ENCODE measurements at places on chromosomes 3 and 15.

DNA sequence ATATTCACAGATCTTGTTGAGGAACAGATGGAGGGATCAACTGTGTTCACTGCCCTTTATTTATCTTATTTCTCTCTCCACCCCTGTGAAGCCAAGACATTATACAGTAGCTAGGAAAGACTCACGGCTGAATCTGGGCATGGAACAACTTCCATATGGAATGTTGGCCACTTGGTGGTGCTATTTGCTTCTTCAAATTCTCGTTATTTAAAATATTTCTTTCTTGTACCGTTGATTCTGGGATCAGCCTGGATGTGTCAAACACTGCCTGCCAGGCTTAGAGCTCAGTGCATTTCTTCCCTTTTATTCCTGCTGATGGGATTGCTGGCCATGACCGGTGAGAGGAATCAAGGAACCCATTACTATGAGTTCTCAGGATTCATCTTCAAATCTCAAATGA is 17.5 kb upstream of the GASK1A start:
- DNase-seq, result peak; percentile 39

GRCh38 chr3:182364723-182365650 is 428.3 kb upstream of the ATP11B start:
- DNase-seq, result no peak

GRCh38 chr3:122902326-122902725 is 107.5 kb downstream of the SLC49A4 start:
- DNase-seq, result no peak

GRCh38 chr3:138914870-138915502 is 32.0 kb downstream of the FOXL2 start:
- no peak for DNase-seq

DNA sequence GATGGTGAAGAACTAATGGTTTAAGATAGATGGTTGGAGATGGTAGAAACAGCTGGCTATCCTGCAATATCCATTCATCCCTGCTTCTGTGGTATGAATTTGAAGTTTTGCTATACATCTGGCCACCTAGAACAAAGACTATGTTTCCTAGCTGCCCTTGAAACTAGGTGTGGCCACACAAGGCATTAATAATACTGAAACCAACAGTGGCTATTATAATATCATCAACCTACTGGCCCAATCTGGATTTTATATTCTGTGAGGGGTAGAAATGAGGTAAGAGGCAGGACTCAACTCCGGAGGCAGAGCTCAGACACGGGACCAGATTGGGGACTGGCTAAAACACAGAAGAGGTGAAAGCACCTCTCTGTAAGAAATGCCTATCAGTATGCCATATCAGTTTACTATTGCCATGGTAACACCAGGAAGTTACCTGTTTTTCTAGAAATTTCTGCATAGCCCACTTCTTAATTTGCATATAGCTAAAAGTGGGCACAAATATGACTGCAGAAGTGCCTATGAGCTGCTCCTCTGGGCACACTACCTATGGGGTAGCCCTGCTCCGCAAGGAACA is 8.4 kb downstream of the IFT80 start:
- DNase-seq, result no peak

DNA sequence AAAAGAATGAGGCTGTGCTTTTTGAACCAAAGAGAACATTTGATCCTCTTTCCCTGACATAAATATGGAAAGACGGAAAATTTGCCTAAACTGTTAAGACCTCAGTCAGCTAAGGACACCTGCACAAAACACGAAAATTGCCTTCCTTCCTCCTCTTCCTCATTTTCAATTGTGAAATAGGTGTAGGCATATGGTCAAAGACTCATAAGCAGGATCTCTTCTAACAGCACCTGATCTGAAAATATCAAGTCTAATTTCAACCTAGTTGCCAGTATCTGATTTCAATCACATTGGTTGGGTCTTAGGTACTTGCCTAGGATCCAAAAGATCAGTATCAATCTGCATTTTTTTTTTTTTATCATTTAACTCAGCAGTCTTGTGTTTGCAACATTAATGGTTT is 215.7 kb upstream of the SLC2A2 start:
- no peak for DNase-seq

- DNase-seq, result no peak
These were observed 17.6 kb upstream of the CD47 start for GRCh38 chr3:108108416-108108815.

- no peak for DNase-seq
These were observed 351.5 kb upstream of the ICE2 start for GRCh38 chr15:60830479-60830878.

- DNase-seq, result no peak
These were observed 88.7 kb downstream of the TFG start for GRCh38 chr3:100798012-100798411.

DNA sequence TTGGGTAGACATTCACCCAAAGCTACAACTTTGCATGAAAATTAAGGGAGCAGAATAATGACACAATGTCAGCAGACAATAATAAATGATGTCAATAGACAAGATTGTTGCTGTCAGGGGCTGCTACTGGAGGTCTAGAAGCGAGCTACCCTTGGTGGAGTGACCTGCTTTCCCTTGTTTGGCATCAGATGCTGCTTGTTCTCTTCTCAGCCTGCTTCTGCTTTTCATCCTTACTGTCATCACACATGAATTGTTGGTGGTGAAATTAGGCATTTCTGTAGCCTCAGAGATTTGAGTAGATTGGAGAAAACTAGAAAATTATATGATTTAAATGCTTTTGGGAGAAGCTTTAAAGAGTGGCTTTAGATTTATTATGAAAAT is 193.8 kb downstream of the NR1D2 start:
- DNase-seq, result no peak

DNA sequence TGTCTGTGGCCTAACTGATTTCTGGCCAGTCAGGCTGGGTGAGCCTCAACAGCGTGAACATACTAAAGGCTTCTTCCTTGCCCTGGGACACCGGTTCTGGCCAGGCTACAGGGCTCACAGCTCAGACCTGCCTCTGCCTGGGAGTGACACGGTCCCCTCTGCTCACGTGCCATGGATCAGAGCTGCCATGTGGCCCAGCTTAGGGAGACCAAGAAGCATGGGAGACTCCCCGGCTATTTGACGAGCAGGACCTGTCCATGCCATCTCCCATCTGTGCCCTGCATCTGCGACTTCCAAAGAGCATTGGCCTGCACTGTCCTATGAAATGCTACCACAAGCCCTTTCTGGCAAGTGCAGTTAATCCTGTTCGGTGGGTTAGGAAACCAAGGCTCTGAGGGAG is 57.4 kb downstream of the APBA2 start:
- no peak for DNase-seq
